ENCODE measurements at places on chromosomes 7 and 10. TPM values are rescaled to one million over a fixed set of nuclear protein-coding genes. Genes with fewer than 3 reads are reported as not detected.

The PRSS37 gene
- 1.6 TPM for polyA plus RNA-seq

The FANK1 gene
- 4.2 TPM for polyA plus RNA-seq

The HUS1 gene
- polyA plus RNA-seq: 17.2 TPM

The PLXDC2 gene
- polyA plus RNA-seq: 105 TPM

The ADAM22 gene
- 31.7 TPM for polyA plus RNA-seq

The AOC1 gene
- polyA plus RNA-seq: not detected

The CACNA2D1 gene
- polyA plus RNA-seq: 3.9 TPM

The CPA4 gene
- not detected for polyA plus RNA-seq

The AOAH gene
- 6.5 TPM for polyA plus RNA-seq

The SBDS gene
- 170 TPM for polyA plus RNA-seq

The DKK1 gene
- polyA plus RNA-seq: not detected

The CRYGN gene
- polyA plus RNA-seq: not detected

The AGMO gene
- polyA plus RNA-seq: 2.5 TPM

The KIN gene
- 24.3 TPM for polyA plus RNA-seq
